ENCODE measurements at places on chromosomes 11 and 22. TPM values are rescaled to one million over a fixed set of nuclear protein-coding genes. Genes with fewer than 3 reads are reported as not detected.

GRCh38 chr11:10376061-10376460 is 71.2 kb downstream of the ADM start:
- DNase-seq, result no peak

The TMEM191C gene
- total RNA-seq, result 1.4 TPM

DNA sequence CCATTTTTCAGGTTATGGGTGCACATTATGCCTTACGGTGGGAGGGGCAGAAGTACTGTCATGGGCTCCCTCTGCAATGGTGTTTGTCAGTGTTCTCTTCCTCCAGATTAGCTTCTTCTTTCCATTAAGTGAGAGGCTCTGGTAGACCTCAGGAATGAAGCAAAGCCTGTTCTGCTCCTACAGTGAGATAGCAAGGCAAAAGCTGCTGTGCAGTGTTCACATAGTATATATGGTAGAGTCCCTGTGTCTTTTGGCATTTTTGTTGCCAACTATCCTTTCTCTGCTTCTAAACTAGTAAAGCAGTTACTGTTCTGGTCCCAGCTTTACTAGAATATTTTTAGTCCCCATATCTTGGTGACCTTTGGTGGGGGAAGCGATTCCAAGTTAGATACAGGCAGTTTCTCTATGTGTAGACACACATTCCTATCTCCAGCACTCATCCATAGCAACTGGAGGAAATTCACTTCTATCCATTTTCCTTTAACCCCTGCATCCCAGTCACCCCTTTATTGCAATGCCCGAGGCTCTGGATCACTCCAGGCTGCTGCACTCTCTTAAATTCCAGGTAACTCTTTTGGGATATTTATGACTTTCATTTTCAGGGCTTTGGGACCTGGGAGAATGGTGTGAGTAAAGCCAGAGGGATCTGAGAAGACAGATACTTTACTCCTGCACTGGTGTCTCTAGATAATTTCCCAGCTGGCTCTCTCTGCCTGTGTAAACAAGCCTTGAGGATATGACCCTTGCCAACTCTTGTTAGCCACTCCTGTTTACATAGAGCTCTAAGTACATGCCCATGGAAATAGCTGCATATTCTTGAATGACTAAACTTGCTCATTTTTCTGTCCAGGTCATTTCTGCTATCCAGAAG is 3.9 kb upstream of the TRIM34 start:
- DNase-seq, result no peak

The NLRP14 gene
- total RNA-seq, result 0.53 TPM

DNA sequence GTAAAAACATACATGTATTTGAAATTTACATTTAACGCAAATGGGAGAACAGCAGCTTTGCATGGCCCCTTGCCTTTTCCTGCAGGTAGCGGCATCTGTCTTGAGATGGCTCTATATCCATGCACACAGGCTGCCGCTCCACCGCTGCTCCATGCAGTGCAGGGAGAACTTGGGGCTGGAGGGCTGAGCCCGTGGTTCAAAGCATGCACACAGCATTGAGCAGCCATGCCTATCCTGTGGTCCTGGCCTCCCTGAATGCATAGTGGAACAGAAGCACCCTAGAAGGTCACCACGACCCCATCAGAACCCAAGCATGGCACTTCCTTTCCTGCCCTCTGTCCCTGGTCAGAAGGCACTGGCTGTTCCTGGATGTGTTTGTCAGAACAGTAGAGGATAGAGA is 35.0 kb upstream of the TP53I11 start:
- DNase-seq, result peak; percentile 54

DNA sequence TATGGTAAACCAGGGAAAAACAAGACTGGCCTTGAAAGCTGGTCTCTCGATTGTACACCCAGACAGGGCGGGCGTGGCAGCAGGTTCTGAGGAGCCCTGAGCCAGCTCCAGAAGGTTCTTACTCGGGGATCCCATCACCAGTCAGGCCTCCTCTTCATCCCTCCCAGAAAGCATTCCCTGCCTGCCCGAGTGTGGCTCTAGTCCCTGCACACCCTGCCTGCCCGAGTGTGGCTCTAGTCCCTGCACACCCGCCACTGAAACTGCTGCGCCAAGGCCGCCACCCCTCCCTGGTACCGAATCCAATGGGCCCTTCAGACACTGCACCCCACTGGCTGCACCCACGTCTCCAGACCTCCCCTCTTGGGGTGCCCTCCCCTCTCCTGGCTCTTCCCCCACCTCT is 30.1 kb downstream of the KIAA0930 start:
- DNase-seq, result peak; percentile 48

DNA sequence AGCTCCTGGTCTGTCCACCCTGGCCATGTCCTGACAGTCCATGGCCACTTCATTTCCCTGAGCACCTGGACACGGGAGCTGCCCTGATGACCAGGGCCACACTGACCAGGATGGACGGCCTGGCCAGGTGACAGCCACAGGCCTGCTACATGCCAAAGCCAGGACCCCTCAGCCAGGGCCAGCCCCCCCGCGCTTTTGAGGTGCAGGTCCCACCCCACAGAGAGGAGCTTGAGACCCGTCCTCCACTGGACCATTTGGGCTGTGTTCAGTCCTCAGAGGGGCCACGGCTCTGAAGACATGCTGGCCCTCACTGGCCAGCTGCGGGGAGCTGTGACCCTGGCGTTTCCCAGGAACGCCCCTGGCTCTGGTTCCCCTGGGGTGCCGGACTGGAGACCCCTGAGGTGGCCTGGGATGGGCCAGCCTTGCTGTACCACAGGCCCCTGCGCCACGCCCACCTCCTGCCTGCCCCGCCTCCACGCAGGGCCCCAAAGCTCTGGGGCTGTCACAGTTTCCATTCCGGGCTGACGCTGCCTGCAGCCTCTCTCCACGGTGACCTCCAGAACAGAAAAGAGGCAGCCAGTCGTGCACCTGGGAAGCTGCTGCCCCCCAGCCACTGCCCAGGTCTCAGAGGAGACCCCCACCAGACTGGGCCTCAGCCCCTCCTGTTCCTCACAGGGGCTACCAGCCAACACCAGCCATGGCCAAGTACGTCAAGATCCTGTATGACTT is 18.2 kb downstream of the EPS8L2 start:
- no peak for DNase-seq

The RGL4 gene
- total RNA-seq, result 1.2 TPM

The DNAJB7 gene
- total RNA-seq, result not detected

DNA sequence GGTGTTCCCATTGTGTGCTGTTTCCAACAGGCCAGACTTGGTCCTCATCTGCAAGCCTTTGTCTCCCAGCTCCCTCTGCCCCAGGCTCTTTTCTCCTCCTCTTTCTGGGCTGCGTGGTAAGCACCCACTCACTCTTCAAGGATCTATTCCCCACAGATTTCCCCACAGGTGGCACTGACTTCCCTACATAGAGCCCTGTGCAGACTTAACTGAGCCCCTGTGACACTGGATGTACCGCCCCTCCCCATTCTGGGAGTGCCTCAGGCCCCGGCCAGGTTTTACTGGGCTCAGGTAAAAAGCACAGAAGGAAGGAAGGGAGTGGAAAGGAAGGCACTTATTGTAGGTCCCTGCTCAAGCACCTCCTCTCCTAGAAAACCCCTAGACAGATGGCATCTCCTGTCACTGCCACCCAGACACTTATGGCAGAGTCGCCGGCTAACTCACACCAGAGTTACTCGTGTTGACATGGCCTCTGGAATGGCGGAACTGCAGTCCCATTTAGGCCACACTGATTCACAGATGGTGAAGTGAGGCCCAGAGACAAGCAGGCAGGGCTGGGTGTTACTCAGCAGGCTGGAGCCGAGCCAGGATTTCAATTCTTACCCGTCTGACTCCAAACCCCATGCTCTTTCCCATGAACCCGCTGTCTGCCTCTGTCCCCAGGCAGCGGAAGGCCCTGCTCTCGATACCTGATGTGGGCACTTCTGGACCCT is 47.2 kb downstream of the LRRC32 start:
- no peak for DNase-seq
